ENCODE measurements at places on chromosomes 3 and 15.

GRCh38 chr15:67776600-67776999, 48.7 kb upstream of the SKOR1 start:
- DNase-seq, result no peak

- no peak for DNase-seq
These were observed 62.0 kb downstream of the TLE3 start for GRCh38 chr15:70035719-70036077.

DNA sequence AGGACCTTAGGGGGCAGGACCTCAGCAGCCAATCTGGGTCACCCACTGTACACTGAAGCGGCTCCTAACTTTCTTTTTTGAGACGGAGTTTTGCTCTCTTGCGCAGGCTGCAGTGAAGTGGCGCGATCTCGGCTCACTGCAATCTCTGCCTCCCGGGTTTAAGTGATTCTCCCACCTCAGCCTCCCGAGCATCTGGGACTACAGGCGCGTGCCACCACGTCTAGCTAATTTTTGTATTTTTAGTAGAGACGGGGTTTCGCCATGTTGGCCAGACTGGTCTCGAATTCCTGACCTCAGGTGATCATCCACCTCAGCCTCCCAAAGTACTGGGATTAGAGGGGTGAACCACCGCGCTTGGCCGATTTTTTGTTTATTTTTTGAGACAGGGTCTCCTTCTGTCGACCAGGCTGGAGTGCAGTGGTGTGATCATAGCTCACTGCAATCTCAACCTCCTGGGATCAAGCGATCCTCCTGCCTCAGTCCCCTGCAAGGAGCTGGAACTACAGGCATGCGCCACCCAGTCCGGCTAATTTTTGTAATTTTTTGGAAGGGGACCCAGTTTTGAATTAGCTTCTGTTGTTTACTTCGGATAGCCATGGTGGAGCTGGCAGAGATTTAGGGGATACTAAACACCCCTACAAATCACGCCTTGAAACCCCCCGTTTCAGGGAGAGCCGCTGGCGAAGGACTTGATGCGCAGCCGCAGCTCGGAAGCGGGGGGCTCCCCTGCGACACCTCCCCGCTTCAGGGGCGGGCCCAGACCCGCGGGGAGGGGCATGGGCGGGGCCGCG, 1.5 kb upstream of the CLK3 start:
- DNase-seq, result no peak

DNA sequence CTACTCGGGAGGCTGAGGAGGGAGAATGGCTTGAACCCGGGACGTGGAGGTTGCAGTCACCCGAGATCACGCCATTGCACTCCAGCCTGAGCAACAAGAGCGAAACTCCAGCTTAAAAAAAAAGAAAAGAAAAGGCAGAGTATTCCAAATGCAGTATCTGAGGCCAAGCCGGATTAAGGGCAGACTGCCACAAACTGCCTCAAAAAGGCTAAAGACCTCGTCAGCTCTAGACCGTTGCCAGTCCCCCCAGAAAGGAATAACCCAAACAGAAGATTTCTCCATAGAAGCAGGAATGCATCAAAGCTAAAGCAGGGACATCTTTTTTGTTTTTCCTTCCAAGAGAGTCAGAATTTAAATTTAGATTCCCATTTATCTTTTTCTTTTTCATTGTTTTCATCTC, 72.9 kb downstream of the TM4SF4 start:
- DNase-seq, result peak; percentile 71

GRCh38 chr3:142040941-142041491, 108.3 kb downstream of the TFDP2 start:
- no peak for DNase-seq

GRCh38 chr3:53192608-53193007, 31.6 kb downstream of the PRKCD start:
- DNase-seq, result no peak

- peak; percentile 23 for DNase-seq
These were observed 49.2 kb downstream of the CYFIP1 start for GRCh38 chr15:22930782-22931484.

DNA sequence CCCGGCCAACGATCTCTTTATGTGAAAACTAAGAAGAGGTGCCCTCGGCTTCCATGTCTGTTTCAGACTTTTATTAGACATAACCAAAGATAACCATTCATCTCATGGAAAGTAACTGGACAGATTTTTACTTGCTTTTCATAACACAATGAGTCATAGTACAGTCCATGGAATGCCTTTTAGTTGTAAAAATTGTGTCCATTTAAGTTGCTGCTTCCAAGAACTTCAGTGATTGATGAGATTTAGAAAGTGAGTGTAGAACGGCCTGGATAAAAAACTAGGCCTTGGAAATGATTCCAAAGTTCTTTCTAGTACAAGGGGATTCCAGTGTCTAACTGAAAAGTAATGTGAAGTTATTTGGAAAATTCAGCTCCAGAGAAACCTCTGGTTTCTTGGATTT, 10.8 kb downstream of the EIF2AK4 start:
- DNase-seq, result no peak

GRCh38 chr3:128232376-128233178, 79.3 kb downstream of the EEFSEC start:
- no peak for DNase-seq

DNA sequence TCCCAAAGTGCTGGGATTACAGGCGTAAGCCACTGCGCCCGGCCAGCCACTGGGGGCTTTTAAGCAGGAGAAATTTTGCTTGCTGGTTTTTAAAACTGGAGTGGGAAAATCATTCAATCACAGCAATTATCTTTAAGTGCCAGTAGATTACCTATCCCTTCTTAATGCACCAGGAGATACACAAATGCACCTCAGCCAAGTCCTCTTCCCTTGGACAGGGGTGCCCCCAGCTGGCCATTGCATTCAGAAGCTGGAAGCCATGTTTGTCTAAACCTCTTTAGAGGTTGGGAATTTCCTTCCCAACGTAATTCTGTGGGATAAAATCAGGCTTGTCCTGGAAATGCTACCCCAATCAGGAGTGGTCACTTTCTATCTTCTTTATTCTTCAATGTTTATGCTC, 26.6 kb downstream of the MIX23 start:
- peak; percentile 14 for DNase-seq

DNA sequence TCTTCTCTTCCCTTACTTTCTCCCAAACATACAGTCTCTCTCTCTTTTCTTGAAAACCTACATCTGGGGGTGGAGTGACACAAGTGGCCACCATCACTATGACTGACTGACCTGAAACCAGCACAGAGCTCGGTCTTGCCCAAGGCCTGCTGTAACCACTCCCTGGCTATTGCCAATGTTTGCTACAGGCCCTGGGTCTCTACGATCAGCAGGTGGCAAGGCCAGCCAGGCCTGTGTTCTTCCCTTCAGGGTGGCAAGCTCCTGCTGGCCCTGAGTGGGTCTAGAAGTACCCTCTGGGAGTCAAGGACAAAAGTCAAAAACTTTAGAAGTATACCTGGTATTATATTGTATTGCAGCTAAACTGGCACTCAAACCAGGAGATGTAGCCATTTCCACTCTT, 140.9 kb upstream of the TGFBR2 start:
- DNase-seq, result no peak

GRCh38 chr15:75201616-75202250, at the start of gene C15orf39:
C15orf39 (plus strand) TSS chr15:75201882; CDS start chr15:75206049, 4,167 bp downstream.
- peak; percentile 60 for DNase-seq

DNA sequence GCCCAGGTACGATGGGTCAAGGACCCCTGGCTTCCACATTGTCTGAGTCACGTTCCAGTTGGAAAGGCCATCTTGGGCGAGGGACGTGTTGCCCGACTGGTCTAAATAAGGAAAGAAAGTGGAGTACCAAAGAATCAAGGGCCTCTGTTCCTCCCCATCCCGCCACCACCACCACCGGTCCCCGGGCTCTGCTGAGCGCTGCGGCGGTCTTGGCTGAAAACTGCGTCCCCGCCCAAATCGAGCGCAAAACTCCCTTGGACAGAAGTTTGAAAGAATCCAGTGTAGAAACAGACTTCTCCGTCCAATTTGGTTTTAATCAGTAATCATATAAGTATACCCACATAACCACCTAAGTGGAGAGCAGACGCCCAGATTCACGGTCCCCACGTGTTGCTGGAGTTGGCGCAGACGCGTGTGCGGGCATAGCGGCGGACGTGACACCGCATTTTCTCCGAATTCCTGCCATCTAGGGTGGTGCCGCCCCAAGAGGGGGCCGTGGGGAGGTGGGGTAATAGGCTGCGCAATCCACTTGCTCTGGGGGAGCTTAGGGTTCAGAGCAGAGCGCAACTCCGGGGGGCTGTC, 243.8 kb upstream of the TOPAZ1 start:
- no peak for DNase-seq

GRCh38 chr15:73982222-73982962, 9.7 kb downstream of the STOML1 start:
- peak; percentile 92 for DNase-seq

DNA sequence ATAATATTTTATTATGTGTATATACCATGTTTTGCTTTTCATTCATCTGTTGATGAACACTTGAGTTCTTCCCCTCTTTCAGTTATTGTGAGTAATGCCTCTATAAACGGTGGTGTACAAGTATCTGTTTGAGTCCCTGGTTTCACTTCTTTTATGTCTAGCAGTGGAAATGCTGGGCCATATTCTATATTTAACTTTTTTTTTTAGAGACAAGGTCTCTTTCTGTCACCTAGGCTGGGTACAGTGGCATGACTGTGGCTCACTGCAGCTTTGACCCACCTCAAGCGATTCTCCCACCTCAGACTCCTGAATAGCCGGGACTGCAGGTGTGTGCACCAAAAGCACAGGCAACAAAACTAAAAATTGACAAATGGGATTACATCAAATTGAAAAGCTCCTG, 19.9 kb downstream of the GOLM2 start:
- DNase-seq, result no peak

GRCh38 chr15:60835974-60836373, 357.0 kb upstream of the ICE2 start:
- DNase-seq, result peak; percentile 74

- peak; percentile 46 for DNase-seq
These were observed 493.8 kb upstream of the NECTIN3 start for GRCh38 chr3:110577854-110578253.

- DNase-seq, result no peak
These were observed 2.4 kb upstream of the LMCD1 start for GRCh38 chr3:8499181-8499611.

GRCh38 chr15:59886441-59886840, 117.7 kb upstream of the FOXB1 start:
- no peak for DNase-seq

GRCh38 chr3:105429034-105429762, 62.5 kb downstream of the ALCAM start:
- no peak for DNase-seq

GRCh38 chr3:68893600-68894239, 38.6 kb downstream of the TAFA4 start:
- peak; percentile 17 for DNase-seq

DNA sequence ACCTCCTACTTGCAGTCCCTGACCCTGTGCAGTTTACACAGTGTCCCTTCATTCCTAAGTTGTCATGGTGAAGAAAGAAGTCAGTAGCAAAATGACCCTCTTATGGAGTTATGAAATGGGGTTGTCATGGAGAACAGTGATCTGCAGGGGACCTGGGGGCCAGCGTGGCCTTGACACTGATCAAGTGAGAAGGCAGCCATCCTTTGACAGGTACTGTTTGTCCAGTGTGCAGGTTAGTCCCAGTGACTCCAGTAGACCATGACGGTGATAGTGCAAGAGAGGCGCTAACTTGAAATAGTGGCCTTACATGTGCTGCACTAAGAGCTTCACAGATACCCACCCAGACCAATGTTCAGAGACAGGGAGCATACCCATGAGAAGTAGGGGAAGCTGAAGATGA, 87.9 kb downstream of the IL12A start:
- DNase-seq, result no peak

DNA sequence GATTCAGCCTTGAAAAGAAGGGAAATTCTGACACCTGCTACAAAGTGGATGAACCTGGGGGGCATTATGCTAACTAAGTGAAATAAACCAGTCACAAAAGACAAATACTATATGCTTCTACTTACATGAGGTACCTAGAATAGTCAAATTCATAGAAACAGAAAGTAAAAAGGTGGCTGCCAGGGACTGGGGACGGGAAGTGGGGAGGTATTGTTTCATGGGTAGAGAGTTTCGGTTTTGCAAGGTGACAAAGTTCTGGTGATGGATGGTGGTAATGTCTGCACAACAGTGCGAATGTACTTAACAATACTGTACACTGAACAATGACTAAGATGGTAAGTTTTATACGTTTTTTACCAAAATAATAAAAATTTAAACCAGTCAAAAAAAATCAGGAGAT, 4.8 kb downstream of the IDH2 start:
- DNase-seq, result no peak

DNA sequence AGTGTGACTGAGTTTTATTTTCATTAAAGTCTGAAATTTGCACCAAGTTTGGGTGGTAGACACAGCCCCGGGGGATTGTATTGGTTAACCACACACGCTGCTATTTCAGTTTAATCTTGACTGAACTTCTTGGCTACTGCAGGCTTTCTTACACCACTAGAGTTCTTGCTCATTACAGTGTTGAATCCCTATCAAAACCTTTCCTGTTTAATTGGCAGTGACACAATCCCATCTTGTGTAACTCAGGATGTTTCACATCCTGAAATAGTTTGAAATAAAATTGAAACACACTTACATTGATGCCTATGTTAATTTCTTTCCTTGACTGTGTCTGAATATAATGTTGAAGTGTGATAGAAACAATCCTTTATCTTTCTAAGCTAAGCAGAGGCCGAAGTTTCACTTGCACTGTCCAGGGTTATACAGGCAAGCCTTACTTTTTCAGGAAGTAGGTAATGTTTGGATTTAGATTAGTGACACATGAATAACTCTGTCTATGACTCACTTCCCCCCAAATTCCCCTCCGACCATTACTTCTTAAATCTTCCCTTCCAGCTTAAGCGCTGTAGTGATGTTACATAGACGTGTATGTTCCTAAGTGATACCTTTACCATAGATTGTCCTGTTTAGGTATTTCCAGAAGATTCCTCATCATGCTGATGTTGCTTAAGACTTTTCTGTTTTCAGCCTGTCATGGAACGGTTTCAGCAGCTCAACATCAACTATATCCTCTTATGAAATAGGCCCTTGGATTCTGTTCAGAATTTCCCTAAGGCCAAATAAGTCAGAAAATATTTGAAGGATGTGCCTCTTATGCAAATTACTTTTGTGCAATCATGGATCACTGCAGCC, 16.8 kb downstream of the ATG7 start:
- peak; percentile 95 for DNase-seq

DNA sequence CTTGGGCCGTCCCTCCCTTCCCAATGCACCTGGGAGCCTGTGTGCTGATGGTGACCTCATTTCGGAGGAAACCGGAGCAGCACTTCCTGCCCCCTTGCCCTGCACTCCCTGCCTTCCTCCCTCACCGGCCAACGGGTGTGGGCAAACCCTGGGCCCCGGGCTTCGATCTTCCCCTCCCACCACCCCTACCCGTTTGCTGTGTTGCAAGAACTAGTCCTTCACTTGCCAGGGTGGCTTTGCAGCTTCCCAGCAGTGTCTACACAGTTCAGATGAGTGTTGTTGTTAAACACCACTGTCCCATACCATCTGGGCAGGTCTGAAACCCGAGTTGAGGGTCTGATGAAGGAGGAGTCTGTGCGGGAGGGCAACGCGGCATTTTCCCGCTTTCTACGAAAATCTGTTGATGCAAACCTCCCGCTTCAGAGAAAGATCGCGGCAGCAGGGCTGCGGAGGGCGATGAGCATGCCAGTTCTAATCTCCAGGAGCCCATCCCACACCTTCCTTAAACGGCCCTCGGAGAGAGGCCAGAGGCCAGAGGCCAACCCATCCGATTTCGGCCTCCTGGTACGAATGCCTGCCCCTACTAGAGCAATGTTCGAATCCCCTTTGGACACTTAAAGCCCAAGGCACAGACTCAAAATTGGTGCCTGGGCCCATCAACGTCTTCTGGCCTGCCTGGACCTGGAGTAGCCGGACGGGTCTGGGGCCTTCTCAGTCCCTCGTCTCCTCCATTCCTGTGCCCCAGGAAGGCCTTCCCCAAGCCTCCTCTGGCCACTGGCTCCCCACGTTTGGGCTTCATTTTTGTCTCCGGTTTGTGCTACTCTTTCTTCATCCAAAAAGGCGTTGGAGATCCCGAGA, 35.7 kb upstream of the POLG start:
- no peak for DNase-seq

Measured in fibroblast of gingiva (primary cell).